ENCODE measurements at places on chromosomes 4 and X. TPM values are rescaled to one million over a fixed set of nuclear protein-coding genes. Genes with fewer than 3 reads are reported as not detected.

SSX3 gene
- not detected for polyA plus RNA-seq

HPRT1 gene
- polyA plus RNA-seq, result 20.6 TPM

MAGEA8 gene
- not detected for polyA plus RNA-seq

BEX4 gene
- polyA plus RNA-seq, result 13.6 TPM

DIAPH2 gene
- polyA plus RNA-seq, result 5.9 TPM

FRAS1 gene
- 3.2 TPM for polyA plus RNA-seq

XAGE5 gene
- polyA plus RNA-seq, result not detected

TCEAL9 gene
- 15.7 TPM for polyA plus RNA-seq

SCML1 gene
- polyA plus RNA-seq, result 16.7 TPM

MAGEA2B gene
- polyA plus RNA-seq, result not detected

SLC49A3 gene
- polyA plus RNA-seq, result 1.6 TPM

CRMP1 gene
- 0.02 TPM for polyA plus RNA-seq

GRK4 gene
- 2.1 TPM for polyA plus RNA-seq

CA5B gene
- 8.6 TPM for polyA plus RNA-seq

CSAG2 gene
- polyA plus RNA-seq, result not detected

FOXO4 gene
- 2.4 TPM for polyA plus RNA-seq

CYTL1 gene
- polyA plus RNA-seq, result not detected

GAGE13 gene
- not detected for polyA plus RNA-seq

MED14 gene
- 25.9 TPM for polyA plus RNA-seq

PCYT1B gene
- not detected for polyA plus RNA-seq

VBP1 gene
- polyA plus RNA-seq, result 11.3 TPM

SLITRK4 gene
- not detected for polyA plus RNA-seq

SYTL5 gene
- 0.48 TPM for polyA plus RNA-seq

GPR34 gene
- polyA plus RNA-seq, result not detected

PTTG2 gene
- polyA plus RNA-seq, result not detected

CYSLTR1 gene
- polyA plus RNA-seq, result not detected

PNMA5 gene
- not detected for polyA plus RNA-seq

IL1RAPL2 gene
- not detected for polyA plus RNA-seq

MAGEE2 gene
- polyA plus RNA-seq, result not detected

SLC6A14 gene
- polyA plus RNA-seq, result not detected

MED12 gene
- 12.4 TPM for polyA plus RNA-seq

CXCL6 gene
- 0.06 TPM for polyA plus RNA-seq

ADH1B gene
- 0.04 TPM for polyA plus RNA-seq

WNK3 gene
- polyA plus RNA-seq, result 0.06 TPM

FGFBP1 gene
- not detected for polyA plus RNA-seq

GSX2 gene
- polyA plus RNA-seq, result not detected

PHKA1 gene
- 1.5 TPM for polyA plus RNA-seq

NUDT11 gene
- 5.6 TPM for polyA plus RNA-seq

PLS3 gene
- polyA plus RNA-seq, result 165 TPM

TEX28 gene
- not detected for polyA plus RNA-seq

SPANXD gene
- polyA plus RNA-seq, result not detected

MMRN1 gene
- not detected for polyA plus RNA-seq

GRPR gene
- 0.34 TPM for polyA plus RNA-seq

HELQ gene
- 12.8 TPM for polyA plus RNA-seq

ADAM29 gene
- not detected for polyA plus RNA-seq

CCNA2 gene
- 39.7 TPM for polyA plus RNA-seq

NKX6-1 gene
- polyA plus RNA-seq, result 0.02 TPM

DCHS2 gene
- polyA plus RNA-seq, result not detected

PDZD11 gene
- 91.9 TPM for polyA plus RNA-seq

PAGE1 gene
- polyA plus RNA-seq, result not detected

DACH2 gene
- polyA plus RNA-seq, result not detected

FDCSP gene
- not detected for polyA plus RNA-seq

CENPVL1 gene
- not detected for polyA plus RNA-seq

XG gene
- 0.22 TPM for polyA plus RNA-seq

TMEM47 gene
- polyA plus RNA-seq, result 56.9 TPM

DMRTC1 gene
- not detected for polyA plus RNA-seq

EVC2 gene
- polyA plus RNA-seq, result 2.2 TPM

SPATA18 gene
- 10.6 TPM for polyA plus RNA-seq

TLR3 gene
- 0.44 TPM for polyA plus RNA-seq

Measured in BJ (cell line).